ENCODE measurements at places on chromosomes 5 and 9.

- no peak for DNase-seq
These were observed 114.5 kb downstream of the UGCG start for GRCh38 chr9:112011051-112011620.

DNA sequence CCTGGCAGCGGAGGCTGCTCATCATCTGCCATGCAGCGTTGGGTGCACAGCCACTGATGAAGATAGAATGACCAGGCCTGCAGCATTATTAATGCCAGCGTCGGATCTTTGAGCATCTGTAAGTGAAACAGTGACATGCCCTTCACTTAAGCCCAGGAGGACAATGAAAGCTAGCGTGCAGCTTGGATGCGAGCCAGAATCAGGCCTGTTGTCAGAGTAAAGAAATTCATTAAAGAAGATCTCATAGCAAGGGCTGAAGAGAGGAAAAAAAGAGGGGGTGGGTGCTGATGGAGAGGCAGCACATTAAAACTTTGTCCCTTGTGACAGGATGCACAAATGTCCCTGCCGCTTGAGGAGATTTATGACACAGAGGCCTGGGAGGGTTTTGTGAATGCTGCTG, 186.1 kb upstream of the MAST4 start:
- no peak for DNase-seq

DNA sequence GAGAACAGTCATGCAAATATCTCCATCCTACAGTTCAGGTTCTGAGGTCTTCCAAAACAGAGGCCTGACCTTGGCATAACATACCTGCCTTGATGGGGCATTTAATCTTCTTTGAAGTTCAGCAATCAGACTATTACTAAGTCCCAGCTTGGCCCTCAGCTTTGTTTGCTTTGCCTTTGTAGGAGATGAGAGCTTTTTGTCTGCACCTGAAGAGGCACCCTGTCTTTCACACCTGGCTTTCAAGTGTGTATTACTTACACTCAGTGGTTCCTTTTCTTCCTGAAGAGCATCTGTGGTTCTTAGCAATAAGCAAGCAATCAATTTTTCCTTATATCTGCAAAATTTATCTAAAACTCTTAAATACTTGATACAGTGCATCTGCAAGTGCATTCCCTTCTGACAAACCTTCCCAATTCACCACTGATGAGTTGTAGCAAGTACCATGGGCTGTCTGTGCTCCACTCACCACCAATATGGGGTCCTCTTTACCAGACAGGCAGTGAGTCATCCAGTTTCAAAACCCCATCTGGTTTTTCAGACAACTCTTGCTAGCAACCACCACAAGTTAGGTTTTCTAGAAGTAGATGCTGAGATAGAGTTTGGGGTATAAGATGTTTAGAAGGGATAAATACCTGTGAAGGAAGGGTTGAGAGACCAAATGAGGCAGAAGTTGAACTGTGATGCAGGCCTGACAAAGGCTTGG, 100.2 kb downstream of the HINT1 start:
- no peak for DNase-seq

GRCh38 chr5:5380298-5380697, 42.2 kb upstream of the ICE1 start:
- no peak for DNase-seq

- no peak for DNase-seq
These were observed 237.7 kb upstream of the MEF2C start for GRCh38 chr5:89120719-89121118.

DNA sequence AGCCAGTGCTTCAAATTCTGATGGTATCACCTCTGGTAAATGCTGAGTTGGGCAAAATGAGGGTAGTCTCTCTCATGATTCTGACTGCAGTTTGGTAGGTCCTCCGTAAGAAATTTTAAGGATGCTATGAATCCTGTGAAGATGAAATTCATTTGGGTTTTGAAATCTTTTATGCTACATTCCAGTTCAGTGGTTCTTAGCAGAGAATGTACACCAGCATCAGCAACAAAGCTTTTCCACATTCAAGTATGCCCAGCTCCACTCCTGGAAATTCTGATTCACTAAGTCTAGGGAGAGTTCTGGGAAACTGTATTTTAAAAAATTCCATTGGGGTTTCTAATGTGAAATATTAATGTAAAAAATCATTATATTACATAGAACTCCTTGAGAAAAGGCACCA, 33.6 kb upstream of the ACOT12 start:
- DNase-seq, result no peak

GRCh38 chr5:134714541-134714940, 23.8 kb upstream of the CAMLG start:
- no peak for DNase-seq

- DNase-seq, result no peak
These were observed 39.9 kb downstream of the GDNF start for GRCh38 chr5:37799865-37800421.

GRCh38 chr5:93601071-93601801, 18.2 kb downstream of the NR2F1 start:
- DNase-seq, result no peak
